ENCODE measurements at places on chromosomes 13 and 19.

GRCh38 chr19:13834244-13835069 is 39.2 kb downstream of the ZSWIM4 start:
- no peak for DNase-seq

DNA sequence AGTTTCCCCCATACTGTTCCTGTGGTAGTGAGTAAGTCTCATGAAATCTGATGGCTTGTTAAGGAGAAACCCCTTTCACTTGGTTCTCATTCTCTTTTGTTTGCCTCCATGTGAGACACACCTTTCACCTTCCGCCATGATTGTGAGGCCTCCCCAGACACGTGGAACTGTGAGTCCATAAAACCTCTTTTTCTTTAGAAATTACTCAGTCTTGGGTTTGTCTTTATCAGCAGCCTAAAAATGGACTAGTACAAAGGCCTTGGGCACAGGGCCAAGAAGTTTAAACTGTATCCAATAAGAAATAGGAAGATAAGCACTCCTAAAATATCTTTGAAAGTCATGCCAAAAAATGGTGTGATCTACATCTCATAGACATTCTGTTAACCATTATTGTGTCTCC is 176.9 kb downstream of the TBC1D4 start:
- no peak for DNase-seq

- DNase-seq = no peak
Measured at GRCh38 chr13:40983259-40983658, 35.9 kb downstream of the ELF1 start.

GRCh38 chr19:13033244-13033643 is 38.0 kb downstream of the NFIX start:
- no peak for DNase-seq

- peak; percentile 91 for DNase-seq
Measured at GRCh38 chr19:1260749-1261537, 8.2 kb upstream of the CIRBP start.

DNA sequence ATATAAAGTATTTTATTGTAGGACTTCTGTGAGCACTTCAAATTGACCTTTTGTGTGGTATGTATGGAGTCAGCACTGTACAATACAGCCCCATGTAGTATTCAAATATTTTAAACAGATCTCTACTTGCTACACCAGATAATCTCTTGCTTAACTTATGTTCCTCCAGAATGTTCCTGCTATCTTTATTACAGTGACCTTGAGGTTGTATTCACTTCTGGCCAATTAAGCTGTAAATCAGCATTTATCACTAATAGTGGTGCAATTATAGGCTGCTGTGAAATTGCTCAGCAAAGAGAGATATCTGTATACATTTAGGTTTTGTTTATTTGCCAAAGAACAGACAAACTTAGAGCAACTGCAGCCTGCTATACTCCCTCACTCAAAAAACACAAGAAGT is 1218.6 kb downstream of the PCDH17 start:
- no peak for DNase-seq

- DNase-seq = no peak
Measured at GRCh38 chr19:1270213-1270853, 1.2 kb downstream of the CIRBP start.

DNA sequence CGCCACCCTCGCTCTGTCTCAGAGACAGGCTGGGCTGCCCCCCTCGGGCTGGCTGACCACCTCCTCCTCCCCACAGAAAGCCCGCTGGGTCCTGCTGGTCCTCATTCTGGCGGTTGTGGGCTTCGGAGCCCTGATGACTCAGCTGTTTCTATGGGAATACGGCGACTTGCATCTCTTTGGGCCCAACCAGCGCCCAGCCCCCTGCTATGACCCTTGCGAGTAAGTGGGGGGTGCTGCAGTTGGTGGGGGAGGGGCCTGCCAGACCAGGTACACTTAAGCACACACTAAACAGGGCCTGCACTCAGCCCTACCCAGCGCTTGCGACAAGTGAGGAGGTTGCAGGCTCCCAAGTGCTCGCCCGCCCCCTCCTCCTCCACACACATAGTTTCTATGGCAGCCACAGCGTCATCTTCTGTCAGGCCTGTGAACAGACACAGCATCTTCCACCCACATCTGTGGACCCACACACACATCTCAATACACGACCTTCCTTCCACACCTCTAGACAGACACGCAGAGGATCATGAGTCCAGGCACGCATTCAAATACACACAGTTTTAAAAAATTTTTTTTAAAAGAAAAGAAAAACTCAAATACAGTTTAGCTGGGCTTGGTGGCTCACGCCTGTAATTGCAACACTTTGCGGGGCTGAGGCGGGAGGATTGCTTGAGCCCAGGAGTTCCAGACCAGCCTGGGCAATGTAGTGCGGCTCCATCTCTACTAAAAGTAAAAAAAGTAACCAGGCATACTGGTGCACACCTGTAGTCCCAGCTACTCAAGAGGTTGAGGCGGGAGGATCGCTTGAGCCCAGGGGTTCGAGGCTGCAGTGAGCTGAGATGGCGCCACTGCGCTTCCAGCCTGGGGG is 18.4 kb downstream of the PLD3 start:
- DNase-seq = no peak

- DNase-seq = no peak
Measured at GRCh38 chr19:5953030-5953589, 24.8 kb downstream of the RANBP3 start.

DNA sequence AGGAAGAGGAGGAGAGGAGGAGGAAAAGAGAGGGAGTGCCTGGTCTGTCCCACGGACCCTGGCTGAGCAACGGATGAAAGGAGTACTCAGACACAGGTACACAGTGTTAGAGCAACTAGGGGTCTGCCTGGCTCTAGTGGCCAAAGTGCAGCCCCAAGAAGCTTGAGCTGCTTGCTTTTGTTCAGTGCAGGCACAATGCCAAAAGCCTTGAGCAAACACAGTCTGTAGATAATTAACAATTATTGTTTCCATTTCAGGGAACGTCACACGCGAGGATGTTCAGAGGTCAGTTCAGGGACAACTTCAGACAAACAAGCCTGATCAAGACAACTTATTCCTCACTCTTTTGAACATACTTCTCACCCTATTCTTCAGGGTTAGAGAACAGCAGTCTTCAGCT is 32.2 kb upstream of the ZNF726 start:
- DNase-seq = peak; percentile 2

DNA sequence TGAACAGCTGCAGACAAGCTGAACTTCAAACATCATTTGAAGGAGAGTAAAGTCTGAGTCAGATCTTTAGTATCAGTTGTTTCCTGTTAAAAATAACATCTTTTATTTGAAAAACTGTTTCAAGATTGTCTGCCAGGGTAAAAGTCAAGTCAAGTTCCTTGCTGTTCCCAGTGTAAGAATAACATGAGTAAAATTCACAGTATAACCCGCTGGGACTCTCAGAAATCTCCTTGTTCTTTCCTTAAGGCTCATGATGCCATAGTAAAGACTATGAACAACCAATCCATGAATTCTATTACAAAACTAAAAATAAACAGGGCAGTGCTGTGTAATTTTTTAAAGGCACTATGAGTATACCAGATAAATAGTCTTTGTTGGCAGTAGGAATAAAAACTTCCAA is 112.9 kb downstream of the IRS2 start:
- DNase-seq = no peak

GRCh38 chr19:28929006-28929405 is 283.9 kb downstream of the UQCRFS1 start:
- no peak for DNase-seq

GRCh38 chr13:113288880-113289279 is 8.2 kb upstream of the LAMP1 start:
- no peak for DNase-seq

DNA sequence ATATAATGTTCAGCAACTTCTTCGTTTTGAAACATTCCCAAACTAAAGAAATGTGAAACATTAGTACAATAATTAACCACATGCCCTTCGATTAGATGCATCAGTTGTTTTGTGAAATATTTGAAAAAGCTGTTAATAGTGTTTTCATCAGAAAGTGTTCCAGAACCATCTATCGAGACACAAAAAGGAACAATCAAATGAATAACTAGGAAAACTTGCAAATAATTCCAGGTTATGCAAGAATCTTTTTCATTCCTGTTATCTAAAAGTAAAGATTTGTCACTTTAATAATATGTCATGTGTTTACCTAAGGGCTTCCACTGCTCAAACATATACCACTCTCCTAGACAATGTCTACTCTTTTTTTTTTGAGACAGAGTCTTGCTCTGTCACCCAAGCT is 904.2 kb upstream of the MIR17HG start:
- DNase-seq = no peak

GRCh38 chr13:21240586-21240985 is 64.1 kb downstream of the MRPL57 start:
- peak; percentile 82 for DNase-seq

DNA sequence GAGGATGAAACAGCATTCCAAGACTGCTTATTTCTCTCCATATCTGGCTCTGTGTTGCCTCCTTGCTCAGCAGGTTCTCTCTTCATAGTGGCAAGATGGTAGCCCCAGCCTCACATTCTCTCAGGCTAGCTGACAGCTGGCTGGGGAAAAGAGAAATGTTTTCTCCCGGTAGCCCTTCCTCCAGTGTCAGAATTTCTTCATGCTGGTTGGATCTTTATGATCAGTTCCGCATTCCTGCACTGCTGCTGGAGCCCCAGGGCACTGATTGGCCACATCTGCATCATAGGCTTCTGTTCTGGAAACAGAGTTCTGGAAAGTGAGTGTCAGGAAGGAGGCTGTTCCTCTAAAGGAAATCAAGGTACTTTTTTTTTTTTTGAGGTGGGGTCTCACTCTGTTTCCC is 24.6 kb downstream of the POP4 start:
- DNase-seq = peak; percentile 61

All from foreskin melanocyte (primary cell).